Stimulated activated CD8-positive, alpha-beta memory T cell treated with anti-CD3 and anti-CD28 coated beads, Interleukin-15, amount 100 ng/mL, for 24 hours (primary cell): ENCODE measurements at places on chromosomes 1 and 21.

DNA sequence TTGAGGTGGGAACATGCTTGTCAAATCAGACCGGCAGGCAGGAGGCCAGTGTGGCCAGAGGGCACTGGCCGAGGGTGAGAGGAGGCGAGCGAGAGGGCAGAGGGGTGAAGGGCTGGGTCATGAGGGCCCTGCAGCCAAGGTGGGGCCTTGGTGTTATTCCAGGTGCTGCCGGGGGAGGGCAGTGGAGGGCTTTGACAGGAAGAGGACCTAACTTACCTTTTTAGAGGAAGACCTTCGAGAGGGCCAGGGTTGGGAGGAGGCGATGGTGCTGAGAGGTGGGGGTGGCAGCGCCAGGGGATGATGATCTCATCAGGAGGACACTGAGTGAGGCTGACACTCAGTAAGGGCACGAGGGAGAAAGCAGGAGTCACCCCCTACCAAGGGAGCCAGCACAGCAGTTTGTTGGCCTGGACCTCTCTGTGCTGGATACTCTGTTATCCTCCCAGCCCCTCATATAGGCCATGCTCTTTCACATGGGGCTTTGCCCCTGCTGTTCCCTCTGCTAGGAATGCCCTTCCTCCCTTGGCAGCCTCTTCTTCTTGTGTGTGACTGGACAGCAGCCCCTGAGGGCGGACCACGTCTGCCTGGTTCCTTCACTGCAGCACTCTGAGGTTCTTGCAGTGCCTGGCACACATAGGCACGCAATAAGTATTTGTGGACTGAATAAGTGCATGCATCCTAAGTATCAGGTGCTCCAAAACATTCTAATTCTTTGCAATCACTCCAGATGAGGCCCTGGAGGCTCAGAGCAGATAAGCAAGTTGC lies 7.5 kb upstream of the TTC22 start:
- DNase-seq: no peak

GRCh38 chr1:54474310-54475251 lies 68.4 kb upstream of the SSBP3 start:
- no peak for DNase-seq

GRCh38 chr1:15305468-15305770 lies 58.4 kb downstream of the FHAD1 start:
- DNase-seq: no peak

DNA sequence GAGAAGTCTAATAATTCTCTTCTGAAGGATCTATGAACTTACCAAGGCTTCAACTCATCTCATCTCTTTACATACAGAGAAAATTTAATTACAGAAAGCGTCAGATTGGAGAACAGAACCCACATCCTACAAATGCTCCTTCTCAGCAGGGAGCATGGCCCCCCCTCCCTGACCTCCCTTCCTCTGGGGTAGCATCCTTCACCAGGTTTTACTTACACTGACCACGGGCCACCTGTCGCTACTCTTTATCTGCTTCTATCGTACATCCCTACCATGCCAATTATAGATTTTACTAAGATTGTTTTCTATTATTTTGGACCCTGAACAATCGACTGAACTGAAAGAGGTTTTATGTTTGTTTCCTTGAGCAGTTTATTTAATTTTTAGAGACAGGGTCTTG lies 25.8 kb downstream of the RIPPLY3 start:
- DNase-seq: no peak

DNA sequence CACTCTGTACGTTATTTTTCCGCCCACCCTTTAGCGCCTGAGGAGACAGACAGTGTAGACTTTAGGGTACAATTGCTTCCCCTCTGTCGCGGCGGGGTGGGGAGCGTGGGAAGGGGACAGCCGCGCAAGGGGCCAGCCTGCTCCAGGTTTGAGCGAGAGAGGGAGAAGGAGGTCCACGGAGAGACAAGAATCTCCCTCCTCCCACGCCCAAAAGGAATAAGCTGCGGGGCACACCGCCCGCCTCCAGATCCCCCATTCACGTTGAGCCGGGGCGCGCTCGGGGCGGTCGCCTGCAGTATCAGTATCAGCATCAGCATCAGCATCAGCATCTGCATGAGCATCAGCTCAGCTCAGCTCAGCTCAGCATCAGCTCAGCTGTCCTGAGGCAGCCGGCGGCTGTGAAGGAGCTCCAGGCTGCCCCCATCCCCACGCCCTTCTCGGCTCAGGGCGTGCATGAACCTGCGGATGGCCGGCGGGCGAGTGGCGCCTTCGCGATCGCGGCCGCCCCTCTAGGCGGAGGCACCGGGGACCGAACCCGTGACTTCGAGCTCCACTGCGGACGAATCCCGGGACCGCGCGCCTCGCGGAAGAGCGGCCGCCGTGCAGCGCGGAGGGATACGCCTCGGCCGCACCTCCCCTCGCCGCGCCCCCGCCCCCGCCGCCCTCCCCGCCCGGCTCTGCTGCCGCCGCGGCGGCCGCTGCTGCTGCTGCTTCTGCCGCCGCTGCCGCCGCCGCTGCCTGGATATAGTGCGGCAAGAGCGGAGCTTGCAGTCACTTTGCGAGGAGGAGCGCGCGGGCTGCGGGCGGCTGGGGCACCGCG lies at the start of gene NCAM2:
Gene NCAM2, plus strand, starts transcription at position 774 of the 820 bp plus-strand sequence.
- DNase-seq: peak; percentile 25

- no peak for DNase-seq
Observed at GRCh38 chr1:58031416-58031815, 515.1 kb downstream of the OMA1 start.

GRCh38 chr1:156493154-156493631 lies 7.4 kb downstream of the MEF2D start:
- no peak for DNase-seq

DNA sequence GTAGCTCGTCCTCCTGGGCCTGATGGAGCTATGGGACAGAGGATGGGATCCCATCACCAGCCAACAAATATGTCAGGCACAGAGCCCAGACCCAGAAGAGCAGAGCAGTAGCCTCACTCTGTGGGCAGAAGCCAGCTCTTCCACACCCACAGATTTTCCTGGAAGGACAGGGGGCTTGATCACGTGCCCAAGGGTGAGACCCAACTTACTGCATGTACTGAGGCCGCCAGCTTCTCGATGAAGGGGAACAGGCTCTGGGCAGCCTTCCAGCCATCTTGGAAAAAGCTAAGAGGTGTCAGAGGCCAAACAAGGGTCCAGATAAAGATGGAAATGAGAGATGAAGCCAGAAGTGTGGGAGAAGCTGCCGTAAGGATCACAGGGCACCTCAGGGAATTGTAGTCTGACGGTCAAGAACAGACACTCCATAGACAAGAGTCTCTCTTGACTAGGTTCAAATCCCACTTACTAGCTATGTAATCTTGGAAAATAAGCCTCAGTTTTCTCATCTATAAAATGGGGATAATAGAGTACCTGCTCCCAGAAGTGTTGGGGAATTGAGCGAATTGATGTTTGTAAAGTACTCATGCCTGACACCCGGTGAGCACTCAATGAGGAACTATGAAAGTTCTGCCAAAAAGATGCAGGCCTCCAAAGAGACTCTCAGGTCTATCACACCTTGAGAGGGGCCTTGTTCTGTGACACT lies 17.0 kb upstream of the TCEA3 start:
- no peak for DNase-seq

GRCh38 chr1:52967666-52968065 lies 40.6 kb downstream of the SCP2 start:
- DNase-seq: no peak

DNA sequence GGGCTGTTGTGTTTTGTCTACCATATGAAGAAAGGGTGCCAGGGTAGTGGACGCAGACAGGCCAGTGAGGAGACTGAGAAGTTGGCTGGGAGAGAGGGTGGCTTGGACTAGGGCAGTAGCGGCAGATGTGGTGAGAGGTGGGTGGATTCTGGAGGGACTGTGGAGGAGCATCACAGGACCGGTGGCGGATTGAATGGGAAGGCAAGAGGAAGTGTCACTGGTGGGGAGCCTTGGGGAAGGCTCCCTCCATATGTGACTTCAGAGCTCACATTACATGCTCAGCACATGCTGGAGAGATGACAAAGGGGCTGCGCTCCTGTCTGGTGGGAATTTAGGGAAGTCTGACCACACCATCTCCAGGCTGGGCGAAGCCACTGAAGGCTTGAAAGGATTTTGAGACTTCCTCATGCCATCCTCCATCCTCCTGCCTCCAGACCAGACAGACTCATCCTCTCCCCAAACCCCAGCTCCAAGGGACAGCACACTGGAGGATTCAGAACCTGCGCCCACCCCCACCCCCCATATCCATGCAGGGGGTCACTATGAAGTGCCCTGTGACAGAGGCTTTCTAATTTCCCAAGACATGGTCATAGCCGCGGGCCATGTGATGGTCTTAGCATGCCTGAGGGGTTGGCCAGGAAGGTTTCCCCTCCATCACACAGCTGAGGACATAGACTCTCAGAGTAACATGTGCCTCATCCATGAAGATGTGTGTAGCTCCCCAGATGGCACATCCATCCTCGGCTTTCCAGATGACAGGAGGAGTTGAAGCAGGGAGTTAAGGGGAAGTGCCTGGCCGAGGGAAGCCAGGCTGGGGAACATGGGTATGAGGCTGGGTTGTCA lies 138.8 kb upstream of the WNT4 start:
- DNase-seq: no peak

GRCh38 chr1:54299037-54299436 lies 99.1 kb downstream of the MRPL37 start:
- DNase-seq: no peak

DNA sequence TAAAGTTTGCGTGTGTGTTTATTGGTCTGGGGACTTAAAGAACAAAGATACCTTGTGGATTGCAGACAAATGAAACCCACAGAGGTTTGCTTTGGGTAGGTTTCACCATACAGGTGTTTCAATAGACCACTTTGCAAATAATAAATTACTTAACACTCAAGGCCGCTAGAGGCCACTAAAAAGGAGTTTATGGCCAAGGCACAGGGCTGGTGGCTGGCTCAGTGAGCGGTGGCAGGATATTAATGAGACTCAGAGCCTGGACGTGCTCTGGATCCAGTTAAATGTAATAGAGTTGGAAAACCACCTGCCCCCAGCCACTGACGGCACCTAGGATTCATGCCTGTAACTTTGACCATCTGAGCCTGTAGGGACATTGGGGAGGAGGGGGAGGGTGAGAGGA lies 44.5 kb downstream of the LRRC38 start:
- DNase-seq: no peak

- no peak for DNase-seq
Observed at GRCh38 chr21:45670731-45671130, 27.2 kb downstream of the PCBP3 start.

DNA sequence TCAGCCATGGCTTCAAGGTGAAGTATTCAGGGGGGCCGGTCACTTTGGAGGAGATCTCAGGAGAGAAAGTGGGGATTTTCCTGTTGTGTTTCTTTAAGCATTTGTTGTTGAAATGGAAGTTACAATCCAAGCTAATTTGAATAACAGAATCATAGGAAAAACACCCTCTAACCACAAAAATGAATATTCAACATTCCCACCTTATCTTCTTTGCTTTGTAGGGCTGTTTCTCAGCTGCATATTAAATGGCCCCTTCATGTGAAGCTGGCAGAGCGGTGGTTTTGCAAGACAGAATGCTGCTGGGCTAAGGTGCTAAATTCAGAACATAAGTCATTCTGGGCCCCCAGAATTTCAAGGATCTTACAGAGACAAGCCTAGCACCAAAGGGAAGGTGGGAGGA lies 279.0 kb downstream of the RRAGC start:
- no peak for DNase-seq

DNA sequence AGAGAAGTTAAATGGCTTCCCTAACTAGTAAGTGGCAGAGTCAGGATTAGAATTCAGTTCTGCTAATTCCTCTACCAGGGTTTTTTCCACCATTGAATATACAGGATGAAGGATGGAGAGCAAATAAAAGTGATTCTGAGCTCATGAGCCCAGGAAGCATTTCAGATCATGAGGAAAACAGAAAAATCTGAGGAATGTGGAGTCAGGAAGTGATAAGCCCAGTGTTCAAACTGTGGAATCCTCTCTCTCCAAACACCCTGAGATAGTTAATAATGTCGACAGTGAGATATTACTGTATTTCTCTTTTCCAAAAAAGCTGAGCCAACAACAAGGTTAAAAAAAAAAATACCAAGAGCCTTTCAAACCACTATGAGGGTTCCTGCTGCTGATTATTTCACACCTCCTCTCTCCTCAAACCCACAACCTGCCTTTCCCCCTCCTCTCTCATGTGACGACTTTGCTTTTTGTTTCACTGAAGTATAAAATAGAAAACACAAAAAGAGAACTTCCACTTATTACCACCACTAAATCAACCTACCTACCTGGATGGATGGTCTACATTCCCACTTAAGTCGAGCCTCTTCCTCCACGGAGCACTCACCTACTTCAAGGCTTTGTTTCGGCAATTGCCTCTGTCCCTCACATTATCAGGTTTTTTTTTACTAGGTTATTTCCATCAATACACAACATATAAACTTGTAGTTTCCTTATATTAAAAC lies 8.9 kb downstream of the SLAMF1 start:
- DNase-seq: no peak

DNA sequence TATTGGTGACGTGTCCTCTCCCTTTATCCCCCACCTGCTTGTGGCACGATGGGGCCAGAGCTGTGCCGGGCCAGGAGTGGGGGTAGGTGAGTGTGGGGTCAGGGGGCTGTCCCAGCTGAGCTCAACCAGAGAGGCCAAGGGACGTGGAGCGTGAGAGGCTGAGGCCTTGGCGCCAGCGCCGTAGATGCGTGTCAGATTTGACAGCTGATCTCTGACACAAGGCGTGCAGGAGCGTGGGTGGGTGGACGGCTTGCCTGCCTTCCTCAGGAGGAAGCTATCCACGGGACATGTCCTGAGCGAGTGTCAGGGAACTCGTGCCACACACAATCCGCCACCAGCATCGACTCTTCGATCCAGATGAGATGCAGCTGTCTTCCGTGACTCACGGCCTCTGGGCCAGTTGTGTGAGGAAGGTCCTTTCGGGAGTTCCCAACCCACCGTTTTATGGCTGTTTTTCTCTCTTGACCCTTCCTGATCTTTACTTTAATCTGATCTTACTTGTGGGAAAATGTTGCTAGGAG lies 56.7 kb downstream of the SPSB1 start:
- no peak for DNase-seq

DNA sequence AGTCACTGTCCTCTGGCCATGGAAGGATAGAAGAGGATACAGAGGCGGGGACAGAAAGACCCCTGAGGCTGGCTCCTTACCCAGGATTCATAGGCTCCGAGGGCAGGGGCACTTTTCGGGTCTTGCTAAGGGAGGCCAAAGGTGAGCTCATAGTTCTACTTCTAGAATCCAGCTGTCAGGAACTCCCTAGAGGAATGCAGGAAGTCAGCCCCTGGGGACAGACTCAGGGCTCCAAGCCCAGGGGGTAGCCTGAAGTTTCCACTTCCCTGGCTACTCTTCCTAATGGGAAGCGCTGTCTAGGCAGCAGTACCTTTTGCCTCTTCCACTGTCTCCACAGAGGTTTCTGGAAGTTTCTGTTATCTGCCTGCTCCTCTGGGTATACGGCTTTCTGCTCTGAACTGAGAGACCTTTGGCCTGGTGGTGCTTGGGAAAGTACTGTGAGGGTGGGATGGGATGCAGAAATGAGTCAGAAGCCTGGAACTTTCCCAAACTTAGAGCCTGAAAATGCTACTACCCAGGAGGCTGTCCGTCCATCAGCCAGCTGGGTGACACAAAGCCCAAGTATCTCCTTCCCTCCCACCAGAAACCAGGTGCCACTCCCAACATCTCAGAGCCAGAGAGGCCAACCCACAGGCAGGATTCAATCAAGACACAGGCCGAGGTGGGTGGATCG lies 3.6 kb downstream of the UBXN11 start:
- no peak for DNase-seq
